ENCODE measurements at places on chromosomes 16 and 17. TPM values are rescaled to one million over a fixed set of nuclear protein-coding genes. Genes with fewer than 3 reads are reported as not detected.

Gene KRTAP1-1
- total RNA-seq = not detected

Gene DOC2B
- 36.5 TPM for total RNA-seq

Gene MSL1
- total RNA-seq = 59.9 TPM

Gene PLCD3
- total RNA-seq = 16.3 TPM

Gene ITGA2B
- 0.76 TPM for total RNA-seq

Data from esophagus squamous epithelium (tissue), 5 donors.